Endothelial cell (in vitro differentiated cells): ENCODE measurements at places on chromosomes 7 and 10.

GRCh38 chr7:46745707-46746090 lies 824.6 kb upstream of the IGFBP3 start:
- DNase-seq, result no peak

DNA sequence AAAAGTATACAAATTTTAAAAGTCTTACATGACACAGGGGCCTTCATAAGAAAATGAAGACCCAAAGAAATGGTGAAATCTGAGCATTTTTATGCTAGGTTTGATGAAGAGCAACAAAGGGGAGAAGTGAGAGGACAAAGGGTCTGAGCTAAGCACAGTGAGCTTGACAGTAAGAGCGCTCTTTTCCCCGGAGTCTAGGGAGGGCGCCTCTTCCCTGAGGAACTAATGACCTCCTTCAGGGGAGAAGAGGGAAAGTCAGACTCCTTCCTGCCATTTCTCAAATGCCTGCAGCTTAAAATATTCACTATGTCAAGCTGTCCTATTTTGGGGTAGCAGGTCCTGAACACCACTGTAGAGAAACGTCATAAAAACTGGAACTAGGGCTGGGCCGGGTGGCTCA lies 18.1 kb upstream of the PAXIP1 start:
- no peak for DNase-seq

DNA sequence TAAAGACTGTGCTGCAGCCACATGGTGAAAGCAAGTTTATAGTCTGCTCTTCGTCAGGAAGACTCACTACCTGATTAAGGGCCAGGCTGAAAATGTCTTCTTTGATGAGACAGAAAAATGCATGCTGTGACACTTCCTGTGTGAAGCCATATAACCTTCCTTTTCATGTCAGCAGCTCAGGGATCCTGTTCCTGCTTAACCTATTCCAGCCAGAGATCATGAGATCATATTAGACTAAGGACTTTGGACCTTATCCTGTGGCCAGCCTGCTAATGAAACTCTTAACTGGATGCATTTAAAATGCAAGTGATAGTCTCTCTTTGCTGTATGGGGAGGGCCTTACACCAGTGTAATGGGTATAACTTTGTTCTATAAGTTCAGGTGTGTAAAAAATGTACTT lies 165.2 kb downstream of the PTEN start:
- no peak for DNase-seq

- no peak for DNase-seq
These were observed 30.9 kb upstream of the SLC16A12 start for GRCh38 chr10:89566095-89566950.

DNA sequence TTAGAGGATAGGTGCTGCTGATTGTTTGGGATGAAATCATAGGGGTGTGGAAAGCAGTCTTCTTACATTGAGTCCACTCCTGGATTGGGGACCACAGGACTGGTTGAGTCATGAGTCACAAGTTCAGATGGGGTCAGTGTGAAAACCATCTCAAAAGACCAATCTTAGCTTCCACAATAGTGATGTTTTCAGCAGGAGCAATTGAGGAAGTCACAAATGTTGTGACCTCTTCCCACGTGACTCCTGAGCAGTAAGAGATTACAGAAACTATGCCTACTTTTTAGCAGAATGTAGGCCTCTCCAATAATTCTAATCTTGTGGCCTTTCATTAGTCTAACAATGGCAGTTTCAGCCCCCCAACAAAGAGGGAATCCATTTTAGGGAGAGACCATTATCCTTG lies 256.9 kb upstream of the CDC14C start:
- no peak for DNase-seq

- DNase-seq, result no peak
These were observed at the start of gene CLDN15 for GRCh38 chr7:101237206-101238067. Gene CLDN15, minus strand, starts transcription at chr7:101237802. Its CDS starts 221 bp downstream, at chr7:101237581.

DNA sequence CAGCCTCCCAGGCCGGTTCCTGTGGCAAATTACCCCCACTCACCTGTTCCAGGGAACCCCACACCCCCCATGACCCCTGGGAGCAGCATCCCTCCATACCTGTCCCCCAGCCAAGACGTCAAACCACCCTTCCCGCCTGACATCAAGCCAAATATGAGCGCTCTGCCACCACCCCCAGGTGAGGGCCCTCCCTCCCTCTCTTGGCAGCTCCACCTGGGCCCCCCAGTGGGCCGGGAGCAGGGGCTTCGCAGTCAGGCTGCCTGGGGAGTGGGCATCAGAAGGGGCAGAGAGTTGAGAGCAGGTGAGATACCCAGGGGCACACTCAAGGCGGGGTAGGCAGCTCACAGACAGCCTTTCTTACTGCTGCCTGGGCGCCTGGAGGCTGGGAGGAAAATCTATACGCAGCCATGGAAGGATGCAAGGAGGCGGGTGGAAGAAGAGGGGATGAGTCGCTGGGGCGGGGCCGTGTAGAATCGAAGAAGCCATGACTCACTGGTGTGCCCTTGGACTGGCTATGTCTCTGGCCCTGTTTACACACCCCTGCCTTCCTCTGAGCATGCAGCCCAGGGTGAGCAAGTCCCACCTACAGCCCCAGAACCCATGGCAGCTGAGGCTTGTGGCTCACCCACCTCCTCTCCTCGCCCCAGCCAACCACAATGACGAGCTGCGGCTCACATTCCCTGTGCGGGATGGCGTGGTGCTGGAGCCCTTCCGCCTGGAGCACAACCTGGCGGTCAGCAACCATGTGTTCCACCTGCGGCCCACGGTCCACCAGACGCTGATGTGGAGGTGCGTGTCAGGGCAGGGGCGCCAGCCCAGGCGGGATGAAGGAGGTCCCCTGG lies 48.6 kb upstream of the PPIF start:
- no peak for DNase-seq

- DNase-seq, result peak; percentile 33
These were observed 1.1 kb downstream of the NKX1-2 start for GRCh38 chr10:124448696-124449169.

- DNase-seq, result no peak
These were observed 54.7 kb upstream of the DNAJC1 start for GRCh38 chr10:22058201-22058600.

DNA sequence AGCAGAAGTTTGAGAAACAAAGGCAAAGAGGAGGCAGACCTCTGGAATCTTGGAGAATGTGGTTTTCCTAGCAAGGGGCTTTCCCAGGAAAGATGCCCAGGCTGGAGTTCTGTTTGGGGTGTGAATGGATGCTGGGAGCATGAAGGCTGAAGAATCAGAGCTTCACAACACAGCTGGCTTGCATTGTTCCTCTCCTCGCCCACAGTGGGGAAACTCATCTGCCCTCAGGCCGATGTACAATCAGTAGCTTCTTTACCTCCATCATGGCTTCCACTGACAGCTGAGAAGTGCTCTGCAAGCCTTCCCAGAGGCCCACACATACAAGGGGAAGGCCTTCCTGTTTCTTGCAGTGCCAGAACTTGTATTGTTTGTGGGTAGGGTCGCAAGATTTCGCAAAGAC lies 90.8 kb upstream of the HECTD2 start:
- no peak for DNase-seq

DNA sequence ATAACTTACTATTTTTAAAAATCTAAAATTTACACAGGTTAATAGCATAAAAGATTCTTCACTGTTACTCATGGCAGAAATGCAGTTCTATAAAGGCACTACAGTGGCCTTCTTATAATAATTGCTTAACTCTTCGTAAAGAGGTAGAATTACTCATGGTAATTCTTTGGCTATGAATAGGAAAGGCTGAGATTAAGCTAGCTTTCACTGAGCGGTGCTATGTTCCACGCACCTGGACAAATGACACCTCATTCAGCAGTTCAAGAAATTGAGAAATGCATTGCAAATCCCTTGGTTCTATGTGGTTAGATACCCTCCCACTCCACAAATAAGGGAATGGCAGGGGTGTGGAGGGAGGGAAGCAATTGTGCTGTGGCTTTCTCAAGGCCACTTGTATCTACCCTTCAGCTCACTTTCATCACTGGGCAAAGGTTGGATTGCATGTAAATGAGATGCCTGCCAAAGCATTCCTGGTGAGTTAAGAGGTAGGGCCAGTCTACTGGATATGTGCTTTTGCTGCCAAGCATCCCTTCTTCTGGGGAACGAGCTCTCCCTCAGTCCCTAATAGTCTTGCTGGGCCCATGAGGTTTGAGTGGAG lies 210.9 kb downstream of the TEX36 start:
- DNase-seq, result no peak

GRCh38 chr10:54749623-54750022 lies 51.4 kb downstream of the PCDH15 start:
- no peak for DNase-seq

- no peak for DNase-seq
These were observed 18.0 kb upstream of the CFAP70 start for GRCh38 chr10:73376679-73377078.

- no peak for DNase-seq
These were observed 21.3 kb downstream of the CDK14 start for GRCh38 chr7:90617442-90617841.

- no peak for DNase-seq
These were observed 1342.6 kb downstream of the REEP3 start for GRCh38 chr10:64863836-64864235.

GRCh38 chr10:124301736-124302135 lies 117.0 kb downstream of the OAT start:
- no peak for DNase-seq

DNA sequence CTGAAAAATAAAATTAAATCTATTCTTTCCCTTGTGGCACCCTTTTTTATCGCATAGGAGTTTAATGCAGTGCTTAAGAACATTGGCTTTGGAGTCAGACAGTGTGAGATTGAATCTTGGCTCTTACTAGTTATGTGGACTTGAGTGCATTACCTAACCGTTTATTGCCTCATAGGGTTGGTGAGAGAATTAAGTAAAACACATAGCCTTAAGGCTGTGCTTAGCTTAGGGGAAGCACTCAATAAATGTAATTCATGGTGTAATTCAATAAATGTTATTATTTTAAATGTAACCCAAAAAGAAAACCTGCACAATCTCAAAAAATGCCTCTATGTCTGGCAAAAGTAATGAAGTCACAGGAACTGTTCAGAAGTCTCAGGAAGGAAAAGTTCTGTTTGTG lies 2.7 kb downstream of the STK17A start:
- DNase-seq, result no peak

- no peak for DNase-seq
These were observed 55.7 kb upstream of the HECTD2 start for GRCh38 chr10:91354166-91355075.

GRCh38 chr10:106436123-106436715 lies 728.3 kb downstream of the SORCS1 start:
- DNase-seq, result no peak

DNA sequence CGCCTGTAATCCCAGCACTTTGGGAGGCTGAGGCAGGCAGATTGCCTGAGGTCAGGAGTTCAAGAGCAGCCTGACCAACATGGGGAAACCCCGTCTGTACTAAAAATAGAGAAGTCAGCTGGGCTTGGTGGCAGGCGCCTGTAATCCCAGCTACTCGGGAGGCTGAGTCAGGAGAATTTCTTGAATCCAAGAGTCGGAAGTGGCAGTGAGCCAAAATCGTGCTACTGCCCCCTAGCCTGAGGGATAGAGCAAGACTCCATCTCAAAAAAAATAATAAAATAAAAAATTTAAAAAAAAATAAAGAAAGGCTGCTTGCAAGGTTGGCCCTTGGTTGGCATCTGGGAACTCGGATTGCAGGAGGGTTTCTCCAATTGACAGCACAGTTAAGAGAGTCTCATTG lies 221.6 kb downstream of the DGKI start:
- DNase-seq, result no peak

GRCh38 chr7:24721481-24722001 lies 35.7 kb downstream of the GSDME start:
- no peak for DNase-seq
